HuH-7 (cell line): ENCODE measurements at places on chromosomes 2 and 18.

GRCh38 chr2:126894082-126894481 lies 4.6 kb upstream of the TEX51 start:
- DNase-seq: no peak

GRCh38 chr2:46305767-46306166 lies 8.6 kb downstream of the EPAS1 start:
- no peak for DNase-seq

DNA sequence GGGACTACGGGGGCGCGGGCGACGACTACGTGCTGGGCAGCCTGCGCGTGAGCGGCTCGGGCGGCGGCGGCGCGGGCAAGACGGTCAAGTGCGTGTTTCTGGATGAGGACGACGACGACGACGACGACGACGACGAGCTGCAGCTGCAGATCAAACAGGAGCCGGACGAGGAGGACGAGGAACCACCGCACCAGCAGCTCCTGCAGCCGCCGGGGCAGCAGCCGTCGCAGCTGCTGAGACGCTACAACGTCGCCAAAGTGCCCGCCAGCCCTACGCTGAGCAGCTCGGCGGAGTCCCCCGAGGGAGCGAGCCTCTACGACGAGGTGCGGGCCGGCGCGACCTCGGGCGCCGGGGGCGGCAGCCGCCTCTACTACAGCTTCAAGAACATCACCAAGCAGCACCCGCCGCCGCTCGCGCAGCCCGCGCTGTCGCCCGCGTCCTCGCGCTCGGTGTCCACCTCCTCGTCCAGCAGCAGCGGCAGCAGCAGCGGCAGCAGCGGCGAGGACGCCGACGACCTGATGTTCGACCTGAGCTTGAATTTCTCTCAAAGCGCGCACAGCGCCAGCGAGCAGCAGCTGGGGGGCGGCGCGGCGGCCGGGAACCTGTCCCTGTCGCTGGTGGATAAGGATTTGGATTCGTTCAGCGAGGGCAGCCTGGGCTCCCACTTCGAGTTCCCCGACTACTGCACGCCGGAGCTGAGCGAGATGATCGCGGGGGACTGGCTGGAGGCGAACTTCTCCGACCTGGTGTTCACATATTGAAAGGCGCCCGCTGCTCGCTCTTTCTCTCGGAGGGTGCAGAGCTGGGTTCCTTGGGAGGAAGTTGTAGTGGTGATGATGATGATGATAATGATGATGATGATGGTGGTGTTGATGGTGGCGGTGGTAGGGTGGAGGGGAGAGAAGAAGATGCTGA lies 1.4 kb downstream of the SOX11 start:
- DNase-seq: no peak

DNA sequence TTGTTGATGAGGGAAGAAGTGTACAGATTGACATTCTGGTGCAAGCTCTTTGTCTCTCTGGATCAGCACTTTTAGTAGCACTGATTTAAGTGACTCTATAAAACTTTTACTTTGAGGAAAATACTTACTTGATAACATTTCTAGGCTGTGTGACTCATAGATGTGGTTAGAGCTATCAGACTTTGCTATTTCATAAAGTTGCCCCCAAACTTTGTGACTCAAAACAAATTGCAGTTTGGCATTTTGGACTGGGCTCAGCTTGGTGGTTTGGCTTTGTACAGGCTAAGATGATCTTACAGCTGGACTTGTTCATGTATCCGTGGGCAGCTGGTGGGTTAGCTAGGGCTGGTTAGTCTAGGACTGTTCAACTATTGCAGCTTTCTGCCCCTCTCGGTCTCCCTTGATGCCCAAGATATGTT lies 42.1 kb upstream of the GLS start:
- DNase-seq: no peak

GRCh38 chr18:46721331-46721730 lies 35.5 kb downstream of the ST8SIA5 start:
- no peak for DNase-seq

DNA sequence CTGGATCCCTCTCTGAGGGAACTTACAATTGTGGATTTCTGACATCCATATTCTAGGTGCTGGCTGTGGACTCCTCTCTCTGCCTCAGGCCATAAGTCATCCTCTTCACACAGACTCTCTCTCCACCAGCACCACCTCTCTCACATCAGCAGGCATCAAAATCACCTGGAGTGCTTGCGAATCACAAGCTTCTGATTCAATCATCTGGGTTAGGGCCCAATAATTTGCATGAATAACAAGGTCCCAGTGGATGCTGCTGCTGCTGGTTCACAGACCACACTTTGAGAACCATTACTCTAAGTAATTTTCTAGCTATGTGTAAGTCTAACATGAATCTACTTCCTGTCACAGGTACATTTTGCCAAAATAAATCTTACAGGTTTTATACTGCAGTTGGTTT lies 214.9 kb downstream of the DSEL start:
- DNase-seq: no peak

DNA sequence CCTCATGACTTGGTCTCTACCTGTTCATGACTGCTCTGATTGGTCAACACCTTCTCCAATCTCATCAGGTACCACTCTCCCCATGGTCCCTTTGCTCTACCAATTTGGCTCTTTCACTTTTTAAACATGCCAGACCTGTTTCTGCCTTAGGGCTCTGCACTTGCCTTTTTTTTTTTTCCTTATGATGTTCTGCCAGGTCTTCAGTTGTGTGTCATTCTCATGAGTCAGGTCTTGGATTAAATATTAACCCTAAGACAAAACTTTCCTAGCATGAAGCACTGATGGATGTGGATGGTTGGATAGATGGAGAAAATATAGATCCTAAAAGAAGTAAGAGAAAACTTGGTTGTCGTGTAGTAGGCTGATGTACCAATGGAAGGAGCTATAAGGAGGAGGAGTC lies 219.3 kb downstream of the TTC32 start:
- no peak for DNase-seq

GRCh38 chr18:3015204-3015592 lies 2.3 kb upstream of the LPIN2 start:
- DNase-seq: no peak

GRCh38 chr18:50700245-50701165 lies 119.3 kb downstream of the MRO start:
- no peak for DNase-seq

GRCh38 chr2:46512185-46512584 lies 32.8 kb downstream of the TMEM247 start:
- DNase-seq: no peak

GRCh38 chr2:8133363-8133762 lies 548.5 kb upstream of the ID2 start:
- no peak for DNase-seq

DNA sequence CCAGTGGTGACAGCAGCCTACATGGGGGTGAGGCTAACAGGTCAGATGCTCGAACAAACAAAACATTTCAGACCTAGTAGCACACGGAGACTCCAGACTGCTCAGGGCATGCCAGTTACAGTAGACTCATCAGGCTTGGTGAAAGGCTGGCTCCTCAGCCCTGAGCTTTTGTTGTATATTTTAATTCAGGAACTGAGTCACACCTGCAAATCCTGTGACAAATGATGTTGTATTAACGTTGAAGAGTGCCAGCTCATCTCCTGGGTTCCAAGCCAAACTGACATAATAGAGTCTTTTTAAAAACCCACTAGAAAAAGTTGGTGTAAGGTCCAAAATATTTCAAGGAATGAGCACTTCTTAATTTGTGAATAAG lies 65.3 kb downstream of the C1D start:
- no peak for DNase-seq

DNA sequence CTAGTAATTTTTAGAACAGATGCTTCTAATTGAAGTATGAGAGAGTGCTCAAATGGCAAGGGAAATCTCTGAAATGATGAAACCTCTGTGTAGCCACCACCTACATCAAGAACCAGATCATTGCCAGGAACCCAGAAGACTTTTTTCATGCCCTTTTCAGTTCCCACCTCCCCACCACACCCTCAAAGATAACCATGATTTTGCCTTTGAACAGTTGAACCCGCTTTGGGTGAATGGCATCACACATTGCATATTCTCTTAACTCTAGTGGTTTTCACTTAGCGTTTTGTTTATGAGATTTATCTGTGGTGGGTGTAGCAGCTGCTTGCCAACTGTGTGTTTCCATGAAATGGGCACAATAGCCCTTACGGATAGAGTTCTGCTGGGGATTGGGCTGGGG lies 142.9 kb upstream of the HDAC4 start:
- DNase-seq: no peak

DNA sequence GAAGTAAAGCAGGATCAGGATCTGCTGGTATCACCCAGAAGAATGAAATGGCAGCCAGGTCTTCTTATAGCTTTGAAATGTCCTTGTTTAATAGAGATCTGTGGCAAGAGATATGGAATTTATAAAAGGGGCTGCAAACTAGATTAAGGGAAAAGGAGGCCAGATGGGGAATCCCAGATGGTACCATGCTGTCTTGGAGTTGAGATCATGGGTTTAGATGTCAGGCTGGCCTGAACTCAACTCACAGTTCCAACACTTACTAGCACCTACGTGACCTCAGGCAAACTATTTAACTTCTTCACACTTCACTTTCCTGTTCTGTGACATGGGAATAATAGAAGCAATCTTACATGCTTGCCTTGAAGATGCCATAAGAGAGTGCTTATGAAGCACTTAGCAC lies 188.2 kb downstream of the ALK start:
- no peak for DNase-seq

DNA sequence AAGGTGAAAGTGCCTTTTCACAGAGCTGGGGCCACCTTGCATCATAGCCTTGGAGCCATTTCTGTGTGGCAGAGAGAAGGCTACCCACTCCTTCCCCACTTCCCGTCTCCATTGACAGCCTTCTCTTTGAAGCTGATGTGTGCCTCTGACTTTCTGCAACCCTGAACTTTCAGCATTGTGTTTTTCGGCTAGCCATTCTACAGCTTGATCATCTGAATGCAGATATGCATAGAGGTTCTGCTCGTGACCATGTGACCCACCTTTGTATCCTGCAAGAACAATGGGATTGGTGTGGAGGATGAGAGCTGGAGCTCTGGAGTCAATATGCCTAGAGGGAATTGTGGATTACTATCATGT lies 69.1 kb upstream of the KCNE4 start:
- no peak for DNase-seq

GRCh38 chr2:143000599-143000998 lies 123.1 kb downstream of the KYNU start:
- DNase-seq: no peak

GRCh38 chr2:64013053-64013452 lies 6.2 kb downstream of the VPS54 start:
- DNase-seq: no peak

GRCh38 chr18:76801567-76802505 lies 20.5 kb upstream of the ZNF236 start:
- DNase-seq: peak; percentile 70

DNA sequence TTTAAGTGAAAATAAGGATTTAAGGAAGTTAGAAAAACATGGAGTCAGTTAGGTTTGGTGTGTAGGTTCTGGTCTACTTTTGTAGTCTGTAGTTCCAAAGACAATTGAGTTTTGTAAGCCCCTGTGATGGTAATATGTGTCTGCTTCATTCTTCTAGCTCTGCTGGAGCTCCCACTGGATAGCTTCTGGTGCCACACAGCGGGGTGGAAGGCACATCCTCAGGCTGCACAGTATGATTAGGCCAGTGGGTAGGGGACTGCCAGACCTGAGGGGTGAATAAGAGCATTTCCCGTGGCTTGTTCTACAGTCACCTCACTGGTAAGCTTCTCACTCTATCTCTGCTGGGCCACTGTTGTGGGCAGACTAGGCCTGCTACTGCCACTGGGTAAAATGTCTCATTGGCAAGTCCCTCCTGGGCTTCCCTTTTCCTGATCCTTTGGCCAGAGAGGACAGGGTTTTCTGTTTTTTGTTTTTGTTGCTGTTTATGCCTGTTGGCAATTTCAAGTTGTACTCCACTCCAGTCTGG lies 44.5 kb downstream of the TMEM131 start:
- no peak for DNase-seq

GRCh38 chr2:28747714-28748113 lies 3.9 kb upstream of the PPP1CB start:
- no peak for DNase-seq

DNA sequence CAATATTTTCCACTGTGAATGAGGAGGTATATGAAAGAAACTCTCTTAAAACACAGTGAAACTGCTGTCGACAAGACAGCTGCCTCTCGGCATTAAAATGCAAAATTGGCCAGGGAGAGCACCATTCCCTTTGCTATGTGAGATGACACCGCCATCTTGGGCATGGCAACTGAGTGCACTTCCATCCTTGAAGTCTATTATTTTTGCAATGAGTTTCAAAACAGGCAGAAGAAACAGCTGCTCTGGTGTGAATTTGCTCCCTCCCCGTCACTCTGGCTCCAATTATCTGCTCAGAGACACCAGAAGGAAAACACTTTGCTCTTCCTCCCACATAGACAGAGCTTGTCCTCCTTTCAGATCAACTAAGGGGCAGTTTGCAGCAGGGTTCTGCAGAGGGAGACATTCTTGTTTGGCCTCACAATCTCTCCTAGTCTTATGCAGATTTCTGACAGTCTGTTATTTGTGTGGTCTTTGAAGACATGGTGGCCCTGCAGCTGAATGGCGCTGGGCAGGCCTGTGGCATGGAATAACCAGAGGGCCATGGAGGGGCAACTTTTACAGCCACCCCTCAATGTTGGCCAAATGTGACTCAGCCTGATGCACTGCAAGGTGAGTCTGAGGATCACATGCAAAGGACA lies 48.6 kb upstream of the SEC11C start:
- no peak for DNase-seq

DNA sequence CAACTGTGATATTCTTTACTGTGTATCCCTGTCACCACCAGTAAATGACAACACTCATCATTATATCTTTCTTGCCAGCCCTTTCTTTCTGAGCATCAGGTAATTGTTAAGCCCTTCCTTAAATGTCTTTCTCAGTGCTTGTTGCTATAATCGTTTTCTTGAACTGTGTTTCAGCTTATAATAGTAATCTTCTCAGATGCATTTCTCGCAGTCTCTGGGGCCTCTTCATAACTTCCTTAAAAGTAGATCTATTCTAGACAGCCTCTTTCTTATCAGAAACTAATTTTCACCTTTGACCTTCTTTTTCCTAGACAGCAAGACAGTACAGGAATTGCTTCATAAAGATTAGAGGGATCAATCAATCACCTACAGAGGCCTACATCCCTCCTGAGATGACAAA lies 648.1 kb downstream of the CPS1 start:
- DNase-seq: no peak

GRCh38 chr2:122530814-122531213 lies 775.4 kb downstream of the TSN start:
- DNase-seq: no peak

DNA sequence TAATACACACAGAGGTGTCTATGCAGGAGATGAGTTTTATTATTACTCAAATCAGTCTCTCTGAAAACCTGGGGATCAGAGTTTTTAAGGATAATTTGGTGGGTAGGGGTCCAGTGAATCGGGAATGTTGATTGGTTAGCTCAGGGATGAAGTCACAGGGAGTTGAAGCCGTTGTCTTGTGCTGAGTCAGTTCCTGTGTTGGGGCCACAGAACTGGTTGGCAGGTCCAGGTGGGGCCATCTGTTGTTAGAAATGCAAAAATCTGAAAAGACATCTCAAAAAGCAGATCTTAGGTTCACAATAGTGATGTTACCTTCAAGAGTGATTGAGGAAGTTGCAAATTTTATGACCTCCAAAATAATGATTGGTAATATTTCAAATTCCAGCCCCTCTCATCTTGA lies 86.9 kb downstream of the VSNL1 start:
- no peak for DNase-seq
